HS-5 (cell line): ENCODE measurements at places on chromosomes 3 and 15.

DNA sequence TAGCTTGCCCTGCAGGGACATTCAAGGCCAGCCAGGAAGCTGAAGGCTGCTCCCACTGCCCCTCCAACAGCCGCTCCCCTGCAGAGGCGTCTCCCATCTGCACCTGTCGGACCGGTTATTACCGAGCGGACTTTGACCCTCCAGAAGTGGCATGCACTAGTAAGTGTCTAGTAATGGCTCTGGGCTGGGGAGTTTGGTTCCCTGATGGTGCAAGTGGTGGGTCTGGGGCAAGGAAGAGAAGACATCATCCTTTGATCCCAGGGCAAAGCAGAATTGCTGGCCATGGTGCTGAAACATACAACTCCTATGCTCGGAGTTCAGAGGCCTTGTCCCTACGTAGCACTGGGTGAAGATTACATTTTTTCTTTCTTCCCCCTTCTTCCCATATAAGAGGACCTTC lies 311.4 kb downstream of the EPHB1 start:
- no peak for DNase-seq

DNA sequence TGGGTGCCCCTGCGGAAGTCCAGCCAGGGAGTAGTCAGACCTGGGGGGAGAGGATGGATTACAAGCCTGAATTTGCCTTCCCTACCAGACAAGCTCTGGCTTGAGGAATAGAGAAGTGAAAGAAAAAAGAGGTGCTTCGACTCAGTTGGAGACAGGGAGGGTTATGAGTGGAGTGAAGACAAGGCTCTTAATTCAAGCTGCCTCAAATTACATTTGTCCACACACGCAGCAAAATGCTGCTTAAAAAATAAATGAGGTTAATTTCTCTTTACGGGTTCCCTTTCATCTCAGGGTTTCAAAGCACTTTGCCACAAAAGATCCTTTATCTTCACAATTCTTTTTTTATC lies 49.0 kb upstream of the SLC4A7 start:
- DNase-seq = no peak

GRCh38 chr3:14162178-14162577 lies 16.2 kb downstream of the XPC start:
- DNase-seq = no peak

GRCh38 chr3:94071713-94072284 lies 8.9 kb downstream of the NSUN3 start:
- no peak for DNase-seq

GRCh38 chr3:45946307-45946706 lies 3.0 kb downstream of the CXCR6 start:
- DNase-seq = peak; percentile 42

DNA sequence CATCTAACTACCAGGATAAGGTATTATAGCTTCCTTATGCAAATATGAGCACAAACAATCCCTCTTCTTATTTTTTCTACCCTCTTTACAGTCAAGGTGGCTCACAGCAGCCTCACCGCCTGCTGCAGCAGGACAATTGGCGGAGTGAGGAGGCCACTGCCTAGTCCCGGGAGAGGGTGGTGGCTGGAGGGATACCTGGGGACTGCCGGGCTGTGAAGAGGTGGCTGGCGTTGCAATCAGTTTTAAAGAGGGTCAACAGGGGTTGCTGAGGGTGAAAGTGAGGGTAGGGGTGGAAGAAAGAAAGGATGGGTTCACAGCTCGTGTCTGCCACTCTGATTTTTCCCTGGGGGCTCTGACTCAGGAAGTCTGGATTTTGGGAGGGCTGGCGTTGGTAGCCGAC lies 105.1 kb upstream of the SLC6A6 start:
- no peak for DNase-seq
